H1 (cell line): ENCODE measurements at places on chromosomes 5 and 9. TPM values are rescaled to one million over a fixed set of nuclear protein-coding genes. Genes with fewer than 3 reads are reported as not detected.

C9orf43 gene
- 0.35 and 0.44 TPM in 2 replicates for polyA plus RNA-seq

SUSD3 gene
- polyA plus RNA-seq = 35.4 and 36.0 TPM in 2 replicates

EPB41L4A gene
- polyA plus RNA-seq = 1.1 and 1.6 TPM in 2 replicates

ADAMTS13 gene
- 4.4 and 6.6 TPM in 2 replicates for polyA plus RNA-seq

SLC36A2 gene
- polyA plus RNA-seq = 0.24 and 0.30 TPM in 2 replicates

- DNase-seq = no peak
Observed at GRCh38 chr5:138972230-138972629, 97.1 kb upstream of the LRRTM2 start.

DNA sequence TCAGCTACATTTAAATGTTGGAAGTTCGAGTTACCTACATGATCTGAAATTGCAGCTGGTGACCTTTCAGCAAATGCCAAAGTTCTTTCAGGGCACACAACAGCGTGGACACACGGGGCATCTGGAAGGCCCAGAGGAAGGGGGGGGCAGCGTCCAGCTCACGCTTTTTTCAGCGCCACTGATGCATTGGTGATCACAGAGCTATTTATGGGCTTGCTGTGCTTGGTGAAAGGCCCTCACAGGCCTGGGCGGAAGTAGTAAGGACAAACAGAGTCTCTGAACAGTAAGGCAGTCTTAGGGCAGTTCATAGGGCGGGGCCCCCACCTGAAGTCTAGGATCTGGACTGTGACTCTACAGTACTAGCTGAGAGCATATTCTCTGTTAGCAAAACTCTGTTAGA, 6.6 kb upstream of the FBP2 start:
- DNase-seq = no peak

DNA sequence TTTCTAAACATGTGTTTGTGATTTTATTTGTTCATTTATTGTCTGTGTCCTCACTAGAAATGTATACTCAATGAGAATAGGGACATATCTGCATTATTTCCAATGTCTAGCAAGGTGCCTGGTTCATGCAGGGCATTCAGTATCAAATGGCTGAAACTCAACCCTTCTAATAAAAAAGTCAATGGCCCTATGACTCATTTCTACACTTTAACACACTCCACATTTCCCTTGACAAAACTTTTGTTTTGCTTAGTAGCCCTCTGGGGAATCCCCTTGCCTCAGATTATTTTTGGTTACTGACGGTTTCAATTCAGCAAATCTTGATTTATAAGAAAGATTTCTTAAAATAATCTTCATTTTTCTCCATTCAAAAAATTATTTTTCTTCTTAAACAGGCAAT, 206.0 kb upstream of the DMRTA1 start:
- DNase-seq = no peak

DNA sequence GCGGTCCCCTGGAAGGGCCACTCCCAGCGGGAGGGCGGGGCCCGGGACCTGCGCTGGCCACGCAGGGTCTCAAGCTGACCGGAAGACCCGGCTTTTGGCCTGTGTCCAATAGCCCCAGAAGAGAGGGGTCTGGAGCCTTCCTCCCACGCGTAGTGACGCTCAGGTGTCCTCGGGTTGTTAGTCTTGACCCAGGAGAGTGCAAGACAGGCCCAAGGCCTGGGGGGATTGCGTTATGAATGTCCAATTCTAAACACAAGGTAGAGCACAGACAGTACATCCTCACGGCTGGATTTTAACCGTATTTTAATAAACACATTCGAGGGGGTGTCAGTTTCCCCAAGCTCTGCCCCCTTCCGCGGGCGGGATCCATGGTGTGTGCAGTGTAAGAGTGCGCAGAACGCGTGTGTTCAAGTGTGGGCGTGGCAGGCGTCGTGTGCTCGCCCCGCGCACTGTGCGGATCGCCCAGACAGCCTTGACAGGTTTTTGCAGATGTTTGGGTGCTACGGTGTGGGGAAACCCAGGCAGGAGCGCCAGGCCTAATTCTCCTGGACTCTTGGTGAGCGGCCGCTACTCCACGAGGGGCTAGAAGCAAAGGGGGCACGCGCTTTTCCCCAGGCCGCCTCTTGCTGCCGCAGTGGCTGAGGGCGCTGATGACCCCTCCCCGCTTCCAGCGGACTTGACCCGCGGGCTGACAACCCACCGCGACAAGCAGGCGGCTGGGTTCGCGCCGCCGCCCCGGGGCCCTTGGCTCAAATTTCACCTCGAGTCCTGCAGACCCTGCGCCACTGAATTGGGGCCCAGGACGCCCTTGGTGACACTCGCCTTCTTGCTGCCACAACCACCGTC, 6.1 kb upstream of the DMRT3 start:
- DNase-seq = peak; percentile 75

DNA sequence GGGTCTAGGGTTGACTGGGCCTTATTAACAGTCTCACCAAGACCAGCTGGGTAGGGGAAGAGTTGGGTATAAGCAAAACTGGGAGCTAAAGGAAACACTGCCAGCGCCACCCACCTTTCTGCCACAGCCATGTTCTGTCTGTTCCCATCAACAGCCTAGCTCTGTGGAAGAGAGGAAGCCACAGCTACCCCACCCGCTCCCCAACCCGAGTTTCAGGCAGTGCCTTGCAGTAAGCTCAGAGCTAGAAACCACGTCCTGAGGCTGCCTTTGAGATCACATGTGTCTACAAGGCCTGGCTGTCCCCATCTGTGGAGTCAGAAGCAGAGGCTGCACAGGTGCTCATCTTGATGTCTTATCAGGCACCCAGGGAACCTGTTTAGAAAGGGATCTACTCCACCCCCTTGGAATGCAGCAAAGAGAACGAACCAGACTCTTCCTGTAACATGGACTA, 15.3 kb downstream of the HNRNPH1 start:
- no peak for DNase-seq

- DNase-seq = no peak
Observed at GRCh38 chr5:59753599-59753998, 139.9 kb downstream of the PDE4D start.

GRCh38 chr5:142107736-142108431, 695 bp upstream of the NDFIP1 start:
- DNase-seq = no peak

GRCh38 chr9:113153599-113153998, 2.8 kb downstream of the SLC31A2 start:
- DNase-seq = no peak

- peak; percentile 80 for DNase-seq
Observed at GRCh38 chr9:137175345-137175961, 3.6 kb upstream of the TMEM210 start.

- no peak for DNase-seq
Observed at GRCh38 chr5:20360263-20360662, 372.3 kb upstream of the CDH18 start.

DNA sequence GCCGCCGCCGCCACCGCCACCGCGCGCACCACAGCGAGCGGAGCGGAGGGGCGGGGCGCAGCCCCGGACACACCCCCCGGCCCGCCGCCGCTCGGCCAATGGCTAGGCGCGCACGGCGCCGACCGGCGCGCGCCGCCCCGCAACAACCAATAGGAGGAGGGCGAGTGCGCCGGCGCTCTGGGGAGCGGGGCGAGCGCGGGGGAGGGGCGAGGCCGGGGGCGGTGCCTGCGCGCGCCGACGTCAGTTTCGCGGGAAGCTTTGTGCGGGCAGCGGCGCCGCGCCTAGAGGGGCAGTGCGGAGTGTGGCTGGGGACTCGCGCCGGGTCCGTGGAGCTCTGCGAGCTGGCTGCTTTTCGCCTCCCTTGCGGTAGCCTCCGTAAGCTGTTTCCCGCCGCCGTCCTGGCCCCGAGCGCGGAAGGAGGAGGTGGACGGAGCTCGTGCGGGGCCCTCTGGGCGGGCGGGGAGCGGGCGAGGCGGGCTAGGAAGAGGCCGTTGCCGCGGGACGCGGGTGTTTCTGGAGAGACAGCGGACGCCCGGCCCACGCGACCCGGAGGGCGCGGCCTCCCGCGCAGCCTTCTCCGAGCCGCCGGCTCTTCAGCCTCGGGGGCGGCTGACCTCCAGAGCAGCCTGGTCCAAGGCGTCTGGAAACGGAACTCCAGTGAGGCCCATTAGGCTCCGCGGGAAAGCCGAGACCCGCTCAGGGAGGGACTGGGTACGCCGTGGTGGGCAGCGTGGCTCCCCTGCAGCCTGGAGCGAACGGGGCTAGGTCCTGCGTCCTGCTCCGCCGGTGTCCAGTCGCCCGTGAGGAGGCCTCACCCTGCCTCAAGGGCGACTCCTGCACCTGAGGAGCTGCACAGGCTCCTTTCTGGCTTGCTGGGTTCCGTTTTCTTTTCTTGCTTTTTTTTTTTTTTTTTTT, at the start of gene ZMYND19:
TSS of gene ZMYND19 (minus strand) at position 44 of the 915 bp plus-strand sequence. CDS start 249 bp downstream, outside the sequence.
- DNase-seq = peak; percentile 94

- no peak for DNase-seq
Observed at GRCh38 chr5:77791356-77791755, 15.2 kb upstream of the TBCA start.

DNA sequence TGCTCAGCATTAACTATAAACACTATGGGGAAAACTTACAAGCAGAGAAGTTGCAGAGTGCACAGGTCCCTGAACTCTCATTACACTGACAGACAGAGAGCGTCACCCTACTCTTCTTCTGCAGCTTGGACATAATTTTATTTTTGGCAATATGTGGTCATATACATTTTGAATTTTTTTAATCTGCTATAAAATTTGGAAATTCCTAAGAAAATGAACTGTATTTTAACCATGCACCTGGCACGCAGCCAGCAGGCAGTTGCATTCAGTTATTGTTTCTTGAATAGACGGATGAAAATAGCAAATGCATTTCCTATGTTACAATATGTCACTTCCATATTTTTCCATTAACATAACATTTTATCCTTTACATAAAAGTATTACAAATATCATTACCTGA, 100.2 kb downstream of the SLC25A46 start:
- no peak for DNase-seq

DNA sequence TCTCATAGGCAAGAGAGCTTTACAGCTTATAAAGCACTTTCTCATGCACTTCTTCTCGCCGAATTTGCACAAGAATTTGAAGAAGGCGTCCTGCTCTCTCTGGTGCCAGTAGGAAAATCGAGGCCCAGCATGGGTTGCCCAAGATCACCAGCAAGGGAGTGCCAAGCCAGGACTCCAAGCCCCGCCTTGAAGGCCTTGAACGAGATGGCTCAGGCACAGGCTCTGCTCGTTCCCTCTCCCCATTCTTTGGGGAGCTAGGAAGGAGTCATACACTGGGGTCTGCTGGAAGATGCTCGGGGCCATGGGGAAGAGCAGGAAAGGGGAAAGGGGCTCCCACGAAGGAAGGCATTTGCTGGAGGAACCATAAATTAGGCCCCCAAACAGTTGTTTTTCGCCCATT, 46.7 kb downstream of the PAX5 start:
- no peak for DNase-seq

GRCh38 chr5:10501554-10502075, 59.9 kb downstream of the ROPN1L start:
- DNase-seq = no peak

- no peak for DNase-seq
Observed at GRCh38 chr5:180609386-180609785, 18.1 kb upstream of the SCGB3A1 start.

GRCh38 chr5:108941746-108942145, 194.0 kb downstream of the FER start:
- DNase-seq = no peak

GRCh38 chr5:19314840-19315239, 673.2 kb downstream of the CDH18 start:
- DNase-seq = no peak
